ENCODE measurements at places on chromosomes 1 and 21.
A peak's percentile ranks its signal among the peaks of the same experiment; 100 is the strongest.

GRCh38 chr1:203126151-203126865, 1.2 kb upstream of the ADORA1 start:
- no peak for DNase-seq

DNA sequence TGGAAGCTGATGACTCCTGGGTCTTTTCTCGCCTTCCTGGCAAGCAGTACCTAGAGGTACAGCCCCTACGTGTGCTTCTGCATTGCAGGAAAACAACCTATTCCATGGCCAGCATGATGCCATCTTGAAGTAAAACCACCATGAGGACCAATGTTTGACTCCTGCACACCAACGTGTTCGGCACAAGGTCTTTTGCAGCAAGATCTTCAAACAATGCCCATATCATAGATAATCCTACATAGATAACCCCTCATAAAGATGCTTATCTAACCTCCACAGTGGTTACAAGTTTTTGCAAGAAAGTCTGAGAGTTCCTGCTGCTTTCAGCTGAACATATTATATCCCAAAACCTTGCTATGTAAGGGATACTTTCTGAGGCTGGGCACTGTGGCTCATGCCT, 141.1 kb upstream of the MAP1LC3C start:
- DNase-seq: no peak

DNA sequence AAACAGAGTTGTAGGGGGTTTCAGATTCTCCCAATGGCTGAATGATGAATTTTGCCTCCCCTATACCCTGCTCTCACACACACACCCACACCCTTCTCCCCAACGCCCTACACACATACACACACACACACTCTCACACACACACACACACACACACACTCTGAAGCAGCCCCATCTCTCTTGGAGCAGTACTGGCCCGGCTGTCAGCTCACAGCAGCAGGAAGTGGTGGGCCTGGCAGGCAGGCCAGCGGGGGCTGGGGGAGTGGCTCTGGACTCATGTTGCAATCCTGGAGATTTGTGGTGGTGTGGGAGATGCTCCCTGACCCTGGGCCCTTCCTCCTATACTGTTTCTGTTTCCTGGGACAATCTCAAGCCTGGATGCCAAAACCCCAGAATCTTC, 2.2 kb downstream of the IKBKE start:
- no peak for DNase-seq

GRCh38 chr1:201709564-201710295, 119.2 kb upstream of the IPO9 start:
- DNase-seq: no peak

DNA sequence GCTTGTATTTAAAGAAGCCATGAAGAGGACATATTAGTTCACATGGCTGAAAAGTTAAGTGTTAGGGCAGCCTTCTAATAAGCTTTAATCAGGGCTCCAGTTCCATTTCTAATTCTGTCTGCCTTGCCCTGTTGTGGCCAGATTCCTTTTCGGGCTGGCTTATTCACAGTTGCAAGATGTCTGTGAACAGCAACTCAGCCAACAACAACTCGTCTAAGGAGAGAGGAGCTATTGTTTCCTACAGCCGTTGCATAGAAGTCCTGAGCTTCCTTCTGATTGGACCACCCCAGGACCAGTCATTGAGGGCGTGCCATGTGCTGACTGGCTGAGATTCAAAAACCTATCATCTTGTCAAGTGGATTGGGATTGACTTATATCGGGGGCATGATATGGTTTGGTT, 18.6 kb upstream of the COQ8A start:
- no peak for DNase-seq

GRCh38 chr1:208766832-208767231, 522.6 kb upstream of the PLXNA2 start:
- no peak for DNase-seq

DNA sequence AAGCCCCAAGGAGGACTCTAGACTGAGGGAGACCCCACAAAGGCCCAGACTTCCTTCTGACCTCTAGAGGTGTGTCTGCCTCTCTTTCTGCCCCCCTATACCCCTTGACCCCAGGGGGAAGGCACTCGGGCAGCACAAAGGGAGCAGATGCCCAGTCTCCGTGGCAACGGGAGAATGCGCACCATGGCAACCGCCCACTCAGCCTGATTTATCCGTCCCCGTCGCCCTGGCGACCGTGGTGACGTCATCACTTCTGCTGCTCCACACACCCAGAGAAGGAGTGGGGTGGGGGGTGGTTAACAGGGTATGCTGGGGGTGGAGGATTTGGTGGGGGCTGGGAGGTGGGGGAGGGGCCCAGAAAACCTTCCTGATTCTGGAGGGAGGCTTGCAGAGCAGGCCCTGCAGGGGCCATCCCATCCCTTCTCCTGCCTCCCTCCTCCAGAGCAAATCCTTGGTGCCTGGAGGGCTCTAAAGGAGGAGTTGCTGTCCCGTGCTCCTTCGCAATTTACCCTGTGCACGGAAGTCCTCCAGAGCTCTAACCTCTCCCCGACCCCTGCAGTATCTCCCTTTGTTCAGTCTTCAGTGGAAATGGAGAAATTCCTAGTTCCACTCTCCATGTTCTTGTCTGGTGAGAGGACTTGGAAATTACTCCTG, 6.3 kb downstream of the CELF3 start:
- DNase-seq: no peak

GRCh38 chr1:162847839-162848453, 13.0 kb downstream of the CCDC190 start:
- DNase-seq: peak; percentile 53

- DNase-seq: no peak
Measured at GRCh38 chr1:27475720-27476119, 14.2 kb downstream of the WASF2 start.

DNA sequence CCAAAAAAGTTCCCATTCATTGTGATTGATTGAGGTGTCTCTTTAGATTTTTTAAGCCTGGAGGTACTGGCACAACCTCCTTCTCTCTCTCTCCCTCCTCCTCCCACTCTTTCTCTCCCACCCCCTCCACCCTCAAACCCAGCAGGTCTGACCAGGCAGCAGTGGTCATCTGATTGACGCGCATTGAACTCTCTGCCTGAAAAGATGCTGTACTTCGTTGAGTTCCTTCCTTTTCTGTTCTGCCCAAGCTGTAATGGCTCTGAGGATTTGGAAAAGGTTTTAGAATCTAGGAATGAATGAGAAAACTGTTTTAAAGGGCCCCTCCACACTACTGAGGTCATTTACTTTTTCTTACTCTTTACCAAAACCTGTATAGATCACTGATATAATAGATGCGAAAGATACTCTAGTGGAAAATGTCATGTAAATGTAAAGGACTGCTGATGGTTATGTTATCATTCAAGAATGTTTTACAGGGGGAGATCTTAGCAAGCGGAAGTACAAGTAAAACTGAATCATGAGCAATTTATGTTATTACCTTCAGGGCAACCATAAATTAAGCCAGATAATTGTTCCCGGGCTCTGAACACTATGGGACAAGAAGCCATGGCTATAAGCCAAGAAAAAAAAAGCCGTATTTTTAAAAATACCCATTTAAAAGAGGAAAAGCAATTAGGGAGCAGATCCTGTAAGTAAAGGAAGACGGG, 25.2 kb upstream of the DYRK1A start:
- DNase-seq: no peak

DNA sequence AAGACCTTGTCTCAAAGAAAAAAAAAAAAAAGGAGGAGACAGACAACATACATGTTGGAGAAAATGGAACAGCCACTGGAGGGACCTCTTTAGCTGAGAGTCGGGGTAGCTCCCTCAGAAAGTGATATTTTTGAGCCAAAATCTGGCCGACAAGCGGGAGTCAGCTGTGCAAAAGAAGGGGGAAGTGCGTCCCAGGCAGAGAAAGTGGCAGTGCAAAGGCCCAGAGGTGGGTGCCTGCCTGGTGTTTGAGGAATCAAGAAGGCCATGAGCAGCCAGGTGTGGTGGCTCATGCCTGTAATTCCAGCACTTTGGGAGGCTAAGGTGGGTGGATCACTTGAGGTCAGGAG, 6.1 kb upstream of the CROCC start:
- DNase-seq: no peak

GRCh38 chr1:91712981-91713841, 172.7 kb downstream of the TGFBR3 start:
- DNase-seq: peak; percentile 65

- DNase-seq: peak; percentile 71
Measured at GRCh38 chr1:214123061-214123784, 135.4 kb downstream of the PROX1 start.

DNA sequence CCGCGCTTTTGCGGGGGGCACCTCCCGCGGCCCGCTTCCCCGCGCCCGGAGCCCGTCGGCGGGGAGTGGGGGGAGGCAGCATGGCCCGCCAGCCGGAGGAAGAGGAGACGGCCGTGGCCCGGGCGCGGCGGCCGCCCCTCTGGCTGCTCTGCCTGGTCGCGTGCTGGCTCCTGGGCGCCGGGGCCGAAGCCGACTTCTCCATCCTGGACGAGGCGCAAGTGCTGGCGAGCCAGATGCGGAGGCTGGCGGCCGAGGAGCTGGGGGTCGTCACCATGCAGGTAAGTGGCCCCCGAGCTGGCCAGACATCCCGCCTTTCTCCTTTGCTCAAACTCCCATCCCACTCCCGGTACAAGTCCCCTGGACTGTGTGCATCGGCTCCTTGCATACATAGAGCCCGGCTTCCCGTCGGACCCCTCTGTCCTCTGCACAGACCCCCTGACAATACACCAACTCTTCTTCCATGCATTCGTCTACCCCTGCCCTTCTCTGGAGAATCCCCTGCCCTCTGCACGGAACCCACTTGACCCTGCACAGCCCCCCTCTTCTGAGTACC, 812 bp downstream of the CACHD1 start:
- peak; percentile 42 for DNase-seq

- DNase-seq: peak; percentile 39
Measured at GRCh38 chr1:247487057-247487456, 29.2 kb upstream of the OR2B11 start.

- no peak for DNase-seq
Measured at GRCh38 chr1:54331843-54332463, 74.2 kb downstream of the SSBP3 start.

GRCh38 chr1:171715813-171716251, 26.0 kb downstream of the VAMP4 start:
- peak; percentile 35 for DNase-seq

GRCh38 chr1:2604156-2604843, 17.7 kb downstream of the PRXL2B start:
- no peak for DNase-seq

DNA sequence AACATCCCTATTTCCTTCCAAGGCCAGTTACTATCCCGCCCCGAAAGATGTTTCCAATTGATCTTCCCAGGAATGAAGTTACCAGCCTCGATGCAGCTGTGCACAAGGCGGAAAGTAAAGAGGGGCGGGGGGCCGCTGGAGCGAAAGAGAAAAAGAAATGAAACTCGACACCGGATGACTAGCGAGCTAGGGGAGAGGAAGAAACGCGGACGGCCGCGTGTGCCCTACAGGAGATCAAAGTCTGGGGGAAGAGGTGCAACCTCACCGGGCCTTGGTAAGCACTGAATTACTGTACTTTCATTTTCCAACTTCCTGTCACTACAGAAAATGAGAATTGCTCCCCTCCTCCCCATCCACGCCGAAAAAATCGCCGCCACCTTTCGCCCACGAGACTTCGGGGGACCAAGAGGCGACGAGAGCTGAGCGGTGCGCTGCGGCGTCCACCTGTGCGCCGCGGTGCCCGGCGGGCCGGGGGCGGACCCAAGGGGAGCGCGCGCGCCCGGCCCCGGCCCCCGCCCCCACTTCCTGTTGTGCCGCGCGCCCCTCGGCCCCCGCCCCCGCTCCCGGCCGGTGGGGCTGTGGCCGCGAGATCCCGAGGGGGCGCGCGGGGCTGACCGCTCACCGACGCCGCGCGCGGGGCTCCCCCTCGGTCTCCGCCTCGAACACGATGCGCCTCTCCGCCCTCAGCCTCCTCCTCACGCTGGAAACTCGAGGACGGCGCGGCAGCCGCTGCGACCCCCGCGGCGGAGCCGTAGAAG, 622 bp downstream of the ELK4 start:
- peak; percentile 85 for DNase-seq

DNA sequence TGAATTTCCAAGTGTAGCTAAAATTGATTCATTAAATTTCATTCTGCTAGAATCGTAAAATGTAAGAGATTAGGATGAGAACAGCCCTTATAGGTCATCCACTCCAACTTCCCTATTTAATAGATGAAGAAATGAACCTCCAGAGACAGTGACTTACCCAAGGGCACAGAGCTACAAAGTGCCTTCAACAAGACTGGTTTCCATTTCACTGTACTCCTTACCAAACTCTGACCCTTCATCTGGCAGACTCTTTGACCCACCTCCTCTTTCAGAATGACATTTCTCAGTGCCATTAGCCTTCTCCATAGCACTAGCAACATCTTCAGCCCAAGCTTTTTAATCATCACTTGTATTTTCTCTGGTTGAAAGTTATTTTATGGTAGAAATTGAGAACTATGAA, 161.3 kb downstream of the NEK7 start:
- DNase-seq: no peak

All from muscle of arm (tissue), 14 donors.